ENCODE measurements at places on chromosomes 7 and 10.

DNA sequence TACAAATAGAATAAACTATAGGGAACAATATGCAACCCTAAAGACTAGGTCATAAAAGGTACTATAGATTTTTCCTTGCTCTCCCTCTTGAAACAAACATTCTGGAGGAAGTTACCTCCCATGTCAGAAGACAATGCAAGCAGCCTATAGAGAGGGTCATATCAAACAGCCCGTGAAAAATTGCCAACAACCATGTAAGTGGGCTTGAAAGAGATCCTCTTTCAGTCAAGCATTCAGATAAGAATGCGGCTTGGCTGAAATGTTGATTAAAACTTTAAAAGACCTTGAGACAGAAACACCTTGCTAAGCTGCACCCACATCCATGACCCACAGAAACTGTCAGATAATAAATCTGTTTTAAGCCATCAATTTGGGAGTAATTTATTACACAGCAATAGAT, 526.6 kb upstream of the GHITM start:
- no peak for DNase-seq

DNA sequence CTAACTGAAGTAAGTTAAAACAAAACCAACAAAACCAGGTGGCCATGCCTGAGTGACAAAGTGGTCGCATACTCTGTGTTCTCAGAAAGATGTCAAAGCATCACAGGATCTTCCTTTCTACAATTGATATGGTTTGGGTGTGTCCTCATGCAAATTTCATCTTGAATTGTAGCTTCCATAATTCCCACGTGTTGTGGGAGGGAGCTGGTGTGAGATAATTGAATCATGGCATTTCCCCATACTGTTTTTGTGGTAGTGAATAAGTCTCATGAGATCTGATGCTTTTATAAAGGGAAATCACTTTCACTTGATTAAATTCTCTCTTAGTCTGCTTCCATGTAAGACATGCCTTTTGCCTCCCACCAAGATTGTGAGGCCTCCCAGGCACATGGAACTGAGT, 465.7 kb downstream of the PCDH15 start:
- DNase-seq = no peak

DNA sequence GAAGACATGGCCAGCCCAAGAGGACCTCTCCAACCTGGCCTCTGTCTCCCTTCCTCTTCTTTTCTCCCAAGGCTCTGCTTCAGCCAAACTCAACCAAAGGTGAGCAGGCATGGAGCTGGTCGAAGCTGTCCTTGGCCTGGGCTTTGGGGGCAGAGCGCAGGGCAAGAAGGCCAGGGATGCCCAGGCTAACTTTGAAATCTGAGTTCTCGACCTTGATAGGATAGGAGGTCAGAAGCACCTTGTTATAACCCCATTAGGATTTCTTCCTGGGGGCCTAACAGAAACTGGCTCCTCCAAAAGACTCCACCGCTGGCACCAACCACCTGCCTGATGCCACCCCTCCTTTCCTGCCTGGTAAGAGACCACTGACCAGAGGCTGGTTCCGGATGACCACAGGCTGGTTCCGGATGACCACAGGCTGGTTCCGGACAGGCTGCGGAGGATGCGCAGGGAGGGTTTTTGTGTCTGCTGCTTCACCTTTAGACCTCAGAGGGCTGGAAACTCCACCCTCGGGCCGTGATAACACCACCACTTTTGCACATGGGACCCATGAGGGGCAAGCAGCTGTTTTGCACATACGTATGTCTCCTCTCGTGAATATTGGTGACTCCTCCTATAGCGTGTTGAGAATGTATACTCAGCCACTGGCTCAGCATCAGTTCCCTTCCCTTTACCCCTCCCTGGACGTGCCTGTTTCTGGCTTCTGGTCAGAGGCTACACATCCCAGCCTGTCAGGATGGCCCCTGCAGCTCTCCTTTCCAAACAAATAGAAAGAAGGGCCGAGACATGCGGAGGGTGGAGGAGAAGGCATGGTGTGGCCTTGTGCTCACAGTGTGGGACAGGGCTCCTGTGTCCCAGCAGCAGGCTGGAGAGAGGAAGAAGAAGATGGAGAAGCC, 140.1 kb downstream of the DNAJB6 start:
- DNase-seq = no peak

DNA sequence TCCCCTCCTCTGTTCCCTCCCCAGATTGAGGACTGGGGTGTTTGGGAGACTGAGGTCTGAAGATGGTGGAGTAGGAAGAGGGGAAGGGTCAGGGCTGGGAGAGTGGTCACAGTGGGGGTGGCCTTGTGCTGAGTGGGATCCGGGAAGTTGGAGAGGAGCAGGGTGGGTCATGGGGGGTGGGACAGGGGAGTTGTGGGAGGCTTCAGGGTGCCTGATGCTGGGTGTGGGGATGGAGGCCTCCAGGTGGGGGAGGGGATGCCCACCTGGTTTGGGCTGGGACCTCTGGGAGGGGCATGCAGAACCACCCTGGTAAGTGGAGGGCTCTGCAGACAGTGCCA, 2.6 kb downstream of the ZNF775 start:
- no peak for DNase-seq

GRCh38 chr10:25888627-25889026, 45.4 kb upstream of the MYO3A start:
- DNase-seq = no peak

GRCh38 chr7:157018328-157018996, 8.0 kb upstream of the MNX1 start:
- no peak for DNase-seq

GRCh38 chr7:82194016-82194643, 249.4 kb downstream of the CACNA2D1 start:
- no peak for DNase-seq

DNA sequence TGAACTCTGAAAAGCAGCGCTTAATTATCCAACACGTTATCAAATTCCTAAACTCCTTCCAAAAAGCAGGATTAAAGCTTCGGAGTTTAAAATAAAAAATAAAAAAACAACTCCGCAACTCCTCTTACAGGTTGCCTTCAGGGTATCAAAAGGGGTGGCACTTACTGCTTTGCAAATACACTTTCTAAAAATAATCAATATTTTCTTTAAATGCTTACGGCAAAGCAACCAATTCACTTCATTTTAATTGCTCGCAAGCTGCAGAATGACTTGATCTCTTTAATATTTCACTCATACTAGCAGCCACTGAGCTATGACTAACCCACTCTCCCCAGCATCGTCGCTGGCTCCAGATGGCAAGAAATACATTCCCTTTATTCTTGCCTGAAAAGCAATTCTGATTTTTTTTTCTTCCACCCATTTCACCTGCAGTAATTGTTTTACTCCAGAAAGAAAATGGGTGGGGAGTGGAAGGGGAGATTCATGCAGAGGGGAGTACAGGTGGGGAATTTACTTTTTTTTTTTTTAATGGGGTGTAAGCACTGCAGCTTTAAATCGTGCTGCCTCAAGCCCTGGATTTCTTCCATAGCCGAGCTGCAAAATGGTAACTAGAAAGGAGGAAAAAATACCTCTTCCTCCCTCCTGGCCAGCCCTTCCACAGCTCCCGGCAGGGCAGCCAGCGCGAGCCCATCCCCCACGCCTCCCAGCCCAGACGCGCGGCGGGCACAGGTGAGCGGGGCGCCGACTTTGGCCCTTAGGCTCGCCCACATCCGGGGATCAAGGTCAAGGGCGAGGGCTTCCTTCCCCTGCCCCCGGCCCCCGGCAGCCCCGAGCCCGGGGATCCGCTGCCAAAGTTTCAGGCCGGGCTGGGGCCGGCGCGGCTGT, 54.2 kb upstream of the FHIP2A start:
- DNase-seq = no peak

- no peak for DNase-seq
These were observed 212.9 kb downstream of the SNX10 start for GRCh38 chr7:26504411-26505120.

DNA sequence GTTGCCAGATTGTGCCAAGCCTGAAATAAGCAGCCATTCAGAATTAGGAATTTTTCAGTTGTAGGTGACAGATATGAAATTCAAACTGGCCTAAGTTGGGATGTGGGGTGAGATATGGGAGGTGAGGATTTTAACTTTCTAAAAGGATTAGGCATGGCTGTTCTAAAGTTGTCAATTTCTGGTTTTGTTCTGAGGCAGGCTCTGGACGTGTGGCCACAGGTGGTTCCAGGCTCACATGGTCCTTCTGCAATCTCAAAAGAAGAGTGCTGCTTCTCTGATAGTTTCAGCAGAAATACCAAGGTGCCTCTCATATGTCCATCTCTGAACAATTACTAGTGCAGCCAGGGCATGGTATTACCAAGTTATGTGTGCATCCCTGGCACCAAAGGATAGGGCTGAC, 21.4 kb downstream of the EFCAB10 start:
- no peak for DNase-seq

GRCh38 chr10:100186253-100187212, 704 bp upstream of the ERLIN1 start:
- DNase-seq = no peak

DNA sequence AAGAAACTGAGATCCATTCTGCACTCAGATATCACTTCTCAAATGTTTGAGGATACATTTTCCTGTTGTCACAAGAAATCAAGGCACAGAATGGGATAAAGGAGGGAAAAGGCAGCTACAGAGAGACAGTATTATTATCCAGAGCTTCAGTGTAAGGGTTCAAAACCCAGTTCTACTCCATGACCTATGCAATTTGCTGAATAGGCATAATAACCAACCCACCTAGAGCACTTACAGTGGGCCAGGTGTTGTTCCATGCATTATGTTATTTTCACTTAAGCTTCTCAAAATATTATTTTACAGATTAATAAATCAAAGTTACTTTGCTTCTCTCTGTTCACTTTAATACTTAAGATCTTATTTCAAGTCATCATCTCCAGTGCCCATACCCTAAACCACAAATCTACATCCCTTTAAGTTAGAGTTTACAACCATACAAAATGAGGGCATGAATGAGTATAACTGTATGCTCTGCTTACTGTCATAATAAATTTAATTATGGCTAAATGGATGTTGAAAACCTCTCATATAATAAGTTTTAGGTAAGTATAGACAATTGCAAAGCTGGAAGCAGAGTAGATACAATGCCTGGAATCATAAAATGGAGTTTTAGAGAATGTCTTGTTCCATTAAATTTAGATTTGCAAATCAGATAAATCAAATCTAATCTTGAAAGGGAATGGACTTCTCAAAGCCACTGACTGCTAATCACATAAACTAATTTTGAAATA, 28.1 kb upstream of the PCLO start:
- no peak for DNase-seq

DNA sequence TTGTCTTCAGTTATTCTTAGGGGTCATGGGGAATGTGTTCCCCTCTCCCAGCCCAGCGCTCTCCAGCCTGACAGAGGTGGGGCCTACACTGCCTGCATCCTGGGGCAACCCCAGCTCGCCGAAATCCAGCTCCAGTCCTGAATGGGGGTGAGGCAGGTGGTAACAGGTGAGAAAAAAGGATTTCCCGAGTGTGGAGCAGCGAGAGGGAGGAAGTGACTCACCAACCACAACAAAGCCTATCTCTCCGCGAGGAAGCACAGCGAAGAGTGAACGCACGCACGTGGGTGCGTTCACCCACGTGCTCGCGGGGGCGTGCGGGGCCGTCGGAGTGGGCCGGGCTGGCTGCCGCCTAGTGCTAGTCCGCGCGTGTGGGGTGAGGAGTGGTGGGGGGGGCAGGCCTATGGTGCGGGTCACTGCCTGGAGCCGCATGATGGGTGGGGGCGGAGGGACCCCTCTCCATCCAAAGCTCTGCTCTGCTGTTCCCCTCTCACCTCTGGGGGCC, 855 bp upstream of the PALD1 start:
- DNase-seq = no peak

DNA sequence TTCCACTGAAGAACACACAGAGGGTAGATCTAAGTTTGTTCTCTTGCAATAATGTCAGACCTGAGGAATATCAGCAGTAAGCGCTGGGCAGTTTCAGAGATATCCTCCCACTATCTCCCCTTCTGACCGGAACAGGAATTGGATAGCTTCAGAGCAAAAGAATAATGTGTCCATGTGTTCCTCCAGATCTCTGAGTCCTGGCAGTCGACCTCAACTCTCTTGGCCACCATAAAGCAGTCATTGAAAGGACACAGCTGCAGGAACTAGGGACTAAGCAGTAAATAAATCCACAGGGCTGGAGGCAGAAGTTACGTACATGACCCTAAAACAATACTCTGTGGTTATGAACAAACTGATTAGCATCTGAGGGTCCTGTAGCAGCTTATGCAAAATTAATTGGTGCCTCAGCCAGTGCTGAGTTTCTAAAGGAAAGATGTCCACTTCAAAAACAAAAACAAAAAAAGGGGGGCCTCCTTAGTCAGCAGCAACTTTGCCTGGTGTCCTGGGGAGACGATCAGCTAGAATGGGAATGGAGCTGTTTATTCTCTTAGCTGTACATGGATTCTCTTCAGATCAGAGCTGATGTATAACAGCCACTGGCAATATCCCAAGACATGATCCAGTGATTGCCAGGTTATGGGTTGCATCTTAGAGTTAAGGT, 6.4 kb upstream of the PRTFDC1 start:
- no peak for DNase-seq

- no peak for DNase-seq
These were observed 53.2 kb downstream of the FOXI2 start for GRCh38 chr10:127790066-127790624.

DNA sequence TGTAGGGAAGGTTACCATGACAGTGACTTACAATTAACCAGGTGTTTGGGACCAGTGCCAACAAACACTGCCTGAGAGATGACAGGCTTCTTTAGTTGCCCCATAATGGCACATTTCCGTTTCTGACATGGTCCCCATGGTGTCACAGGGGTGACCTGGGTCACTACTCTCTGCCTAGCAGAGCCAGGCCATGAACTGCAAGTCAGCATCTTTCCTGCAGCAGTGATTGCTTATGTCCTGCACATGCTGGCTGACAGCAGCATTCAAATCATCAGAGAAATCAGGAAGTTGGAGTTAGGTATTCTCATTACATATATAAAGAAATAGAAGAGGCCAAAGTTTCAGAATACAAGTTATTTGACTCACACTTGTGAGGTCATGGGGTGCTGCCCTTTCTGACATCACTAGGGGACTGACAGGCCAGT, 47.1 kb upstream of the ZNRF2 start:
- DNase-seq = no peak

GRCh38 chr10:32377458-32378259, 30.7 kb upstream of the EPC1 start:
- no peak for DNase-seq

DNA sequence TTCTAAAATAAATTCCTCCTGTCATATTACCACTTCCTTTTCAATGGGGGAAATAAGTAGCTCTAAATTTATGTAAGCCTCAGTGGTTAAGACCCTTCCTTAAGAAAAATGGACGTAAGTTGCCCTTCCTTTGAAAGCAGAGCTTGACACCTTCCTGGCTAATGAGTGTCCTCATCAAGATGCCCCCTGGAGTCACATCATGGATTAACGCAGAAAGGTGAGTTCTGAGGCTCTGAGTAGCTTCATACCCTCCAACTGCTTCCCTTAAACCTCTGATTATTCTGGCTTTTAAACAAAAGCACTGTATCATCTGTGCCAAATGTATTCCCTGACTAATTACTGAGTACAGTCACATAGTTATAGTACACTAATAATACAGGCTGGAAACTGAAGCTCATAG, 14.7 kb downstream of the KCTD7 start:
- no peak for DNase-seq

DNA sequence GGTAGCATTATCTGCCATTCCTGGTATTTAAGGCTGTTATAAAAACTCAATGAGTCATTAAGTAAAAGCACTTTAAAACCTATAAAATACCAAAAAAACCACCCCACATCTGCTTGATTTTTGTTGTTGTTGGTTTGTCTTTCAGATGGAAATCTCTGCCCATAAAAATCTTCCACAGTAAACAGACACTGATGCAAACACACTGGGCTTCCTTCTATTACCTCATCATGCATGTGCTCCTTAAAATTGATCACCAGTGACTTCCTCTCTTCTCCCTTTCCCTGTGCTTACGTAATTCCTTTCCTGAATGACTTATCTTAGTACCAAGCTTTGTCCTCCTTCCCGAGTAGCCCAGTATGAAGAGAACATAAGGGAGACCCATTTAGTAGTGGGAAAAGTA, 167.2 kb downstream of the EVX1 start:
- DNase-seq = no peak
